ENCODE measurements at places on chromosomes 1 and 21.

GRCh38 chr1:34019741-34020552 is 145.1 kb downstream of the CSMD2 start:
- no peak for DNase-seq

GRCh38 chr1:226778657-226779058 is 39.6 kb upstream of the ITPKB start:
- no peak for DNase-seq

DNA sequence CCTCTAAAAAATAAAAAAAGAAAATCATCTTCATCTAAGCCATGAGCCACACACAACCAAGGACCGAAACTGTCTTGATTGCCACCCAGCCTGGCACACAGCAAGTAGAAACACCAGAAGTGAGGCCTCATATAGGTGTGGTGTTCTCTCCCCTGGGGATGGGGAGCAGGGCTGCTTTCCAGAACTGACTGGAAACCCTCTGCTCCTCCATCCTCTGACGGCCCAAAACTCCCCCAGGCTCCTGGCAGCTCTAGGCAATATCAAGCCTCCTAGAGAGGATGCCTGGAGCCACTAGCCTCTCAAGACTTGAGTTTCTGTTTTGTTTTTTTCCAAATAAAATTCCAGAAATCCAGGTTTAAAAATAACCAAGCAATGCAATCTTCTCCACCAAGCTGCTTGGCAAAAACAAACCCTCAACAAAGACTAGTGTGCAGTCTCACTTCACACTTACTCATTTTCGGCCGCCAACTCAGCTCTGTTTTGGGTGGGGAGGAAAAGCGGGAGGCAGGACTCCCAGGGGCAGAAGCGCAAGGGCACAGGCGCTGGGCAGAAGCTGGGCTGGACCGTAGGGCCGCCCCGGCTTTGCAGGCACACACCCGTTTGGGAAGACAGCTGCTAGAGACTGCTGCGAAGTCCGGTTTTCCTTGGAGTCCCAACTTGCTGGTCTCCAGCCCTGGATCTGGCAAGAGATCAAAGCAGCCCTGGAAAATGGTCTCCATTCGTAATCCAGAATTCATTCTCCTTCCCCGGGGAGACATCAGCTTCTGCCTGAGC is 78.2 kb upstream of the CAPZB start:
- no peak for DNase-seq

DNA sequence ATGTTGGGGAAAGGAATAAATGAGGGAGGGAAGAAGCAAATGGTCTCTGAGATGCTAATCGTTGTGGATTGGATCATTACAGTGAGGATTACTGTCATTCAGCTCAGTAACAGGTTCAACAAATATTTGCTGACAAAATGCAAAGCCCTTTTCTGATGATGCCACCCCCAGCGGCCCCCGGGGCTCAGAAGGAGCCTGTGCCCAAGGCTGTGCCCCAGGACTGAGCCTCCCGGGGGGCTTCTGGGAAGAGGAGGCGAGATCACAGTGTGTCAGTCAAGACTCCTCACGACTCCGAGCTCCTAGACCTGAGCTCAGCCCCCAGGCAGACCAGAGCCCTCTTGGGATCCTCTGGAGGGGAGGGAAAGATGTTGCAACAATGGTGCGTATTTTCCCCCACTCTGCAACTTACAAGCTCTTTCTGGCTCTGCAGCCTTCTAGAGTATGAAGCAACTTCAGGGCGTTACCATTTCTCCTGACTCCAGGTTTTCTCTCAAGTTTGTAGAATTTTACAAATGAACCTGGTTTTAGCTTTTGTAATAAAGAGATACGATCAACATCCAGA is 20.8 kb downstream of the EPHA8 start:
- no peak for DNase-seq

GRCh38 chr1:49102752-49103151 is 326.1 kb upstream of the BEND5 start:
- no peak for DNase-seq

DNA sequence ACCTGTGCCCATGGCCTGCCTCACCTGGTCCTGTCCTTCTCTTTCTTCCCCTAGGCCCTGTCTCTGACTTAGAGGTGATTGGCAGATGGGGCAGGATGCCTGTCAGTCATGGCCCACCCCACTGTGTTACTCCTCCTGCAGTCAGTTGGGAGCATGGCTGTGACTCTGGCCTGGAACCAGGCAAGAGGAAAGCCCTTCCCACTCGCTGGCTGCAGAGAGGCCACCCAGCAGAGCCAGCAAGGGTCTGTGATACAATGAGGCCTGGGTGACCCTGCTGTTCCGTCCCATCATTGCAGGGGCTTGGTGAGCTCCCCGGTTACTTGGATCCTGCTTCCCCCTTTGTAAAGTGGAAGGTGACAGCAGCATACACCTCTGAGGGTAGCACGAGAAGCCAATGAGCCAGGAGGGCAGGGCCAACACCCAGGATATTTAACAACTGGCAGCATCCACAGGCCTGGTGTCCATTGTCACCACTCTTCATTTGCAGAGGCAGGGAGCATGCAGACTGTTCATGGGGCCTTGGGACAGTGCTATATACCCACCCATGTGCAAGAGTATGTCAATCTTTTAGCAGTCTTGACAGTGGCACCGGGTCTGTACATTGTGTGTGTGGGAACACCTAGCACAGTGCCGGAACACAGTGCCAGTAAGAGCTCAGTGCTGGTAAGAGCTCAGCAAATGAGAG is 191.0 kb upstream of the C1orf174 start:
- DNase-seq = no peak

GRCh38 chr1:22749919-22750684 is 39.5 kb downstream of the EPHB2 start:
- no peak for DNase-seq

GRCh38 chr21:36149788-36150711 is 6.6 kb upstream of the DOP1B start:
- peak; percentile 48 for DNase-seq

GRCh38 chr1:207804721-207805468 is 53.0 kb downstream of the CD46 start:
- DNase-seq = no peak

DNA sequence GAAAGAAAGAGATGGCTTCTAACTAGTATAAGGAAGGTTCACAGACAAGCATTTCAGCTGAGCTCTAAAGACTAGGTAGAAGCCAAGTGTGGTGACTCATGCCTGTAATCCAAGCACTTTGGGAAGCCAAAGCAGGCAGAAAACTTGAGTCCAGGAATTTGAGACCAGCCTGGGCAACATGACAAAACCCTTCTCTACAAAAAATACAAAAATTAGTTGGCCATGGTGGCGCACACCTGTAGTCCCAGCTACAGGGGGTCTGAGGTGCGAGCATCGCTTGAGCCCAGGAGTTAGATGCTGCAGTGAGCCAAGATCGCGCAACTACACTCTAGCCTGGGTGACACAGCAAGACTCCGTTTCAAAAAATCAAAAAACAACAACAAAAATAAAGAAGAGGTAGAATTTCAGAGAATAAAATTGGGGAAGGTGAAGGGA is 27.8 kb downstream of the FBXO42 start:
- no peak for DNase-seq

GRCh38 chr1:20426923-20427322 is 59.1 kb downstream of the CAMK2N1 start:
- no peak for DNase-seq

GRCh38 chr1:5522531-5523145 is 469.6 kb downstream of the NPHP4 start:
- no peak for DNase-seq

- DNase-seq = no peak
These were observed 143.2 kb downstream of the CLEC20A start for GRCh38 chr1:178353524-178353923.

- DNase-seq = no peak
These were observed 267.5 kb downstream of the TRABD2B start for GRCh38 chr1:47729685-47730084.

GRCh38 chr1:205298191-205298994 is 23.2 kb downstream of the NUAK2 start:
- no peak for DNase-seq

GRCh38 chr21:27545754-27546349 is 579.0 kb upstream of the ADAMTS5 start:
- DNase-seq = no peak

DNA sequence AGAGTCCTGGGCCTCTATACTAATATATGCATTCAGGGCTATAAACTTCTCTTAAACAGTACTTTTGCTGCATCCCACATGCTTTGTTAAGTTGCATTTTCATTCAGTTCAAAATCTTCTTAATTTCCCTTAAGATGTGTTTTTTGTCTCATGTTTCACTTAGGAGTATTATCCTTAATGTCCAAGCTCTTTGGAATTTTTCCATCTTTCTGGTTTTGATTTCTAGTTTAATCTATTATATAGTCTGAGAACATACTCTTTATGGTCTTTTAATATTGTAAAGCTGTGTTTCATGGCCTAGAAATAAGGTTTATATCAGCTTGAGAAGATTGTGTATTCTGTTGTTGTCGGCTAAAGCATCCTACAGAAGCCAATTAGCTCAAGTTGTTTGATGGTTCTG is 1041.8 kb downstream of the PLA2G4A start:
- DNase-seq = no peak

- DNase-seq = no peak
These were observed 598.6 kb downstream of the NPHP4 start for GRCh38 chr1:5393603-5394002.

GRCh38 chr1:117213046-117213445 is 2.3 kb upstream of the VTCN1 start:
- DNase-seq = no peak
